ENCODE measurements at places on chromosomes 7 and 10.

GRCh38 chr10:46060706-46061105 lies 14.6 kb upstream of the MSMB start:
- DNase-seq = no peak

DNA sequence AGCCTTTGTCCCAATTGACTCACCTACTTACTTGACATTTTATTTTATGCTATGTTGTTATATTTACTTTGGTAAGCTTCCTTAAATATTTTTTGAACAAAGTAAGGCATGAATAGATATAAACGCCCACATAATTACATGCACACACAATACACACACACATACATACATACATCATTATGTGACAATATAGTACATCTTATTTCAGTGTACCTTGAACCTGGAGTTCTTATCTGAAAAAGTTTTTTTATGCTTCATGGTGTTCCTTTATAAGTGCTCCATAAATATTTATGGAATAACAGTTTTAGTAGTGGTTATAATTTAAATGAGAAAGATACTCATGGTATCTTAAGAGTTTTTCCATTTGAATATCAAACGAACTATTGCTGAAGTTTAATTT lies 102.8 kb upstream of the MTPN start:
- DNase-seq = no peak

- no peak for DNase-seq
These were observed 153.5 kb upstream of the ITGB1 start for GRCh38 chr10:33111488-33112051.

GRCh38 chr10:123249894-123250293 lies 95.7 kb downstream of the BUB3 start:
- no peak for DNase-seq

- peak; percentile 47 for DNase-seq
These were observed 1110.6 kb downstream of the TYW1 start for GRCh38 chr7:68107261-68107660.

- DNase-seq = no peak
These were observed 57.1 kb downstream of the FIGNL1 start for GRCh38 chr7:50393076-50393475.

DNA sequence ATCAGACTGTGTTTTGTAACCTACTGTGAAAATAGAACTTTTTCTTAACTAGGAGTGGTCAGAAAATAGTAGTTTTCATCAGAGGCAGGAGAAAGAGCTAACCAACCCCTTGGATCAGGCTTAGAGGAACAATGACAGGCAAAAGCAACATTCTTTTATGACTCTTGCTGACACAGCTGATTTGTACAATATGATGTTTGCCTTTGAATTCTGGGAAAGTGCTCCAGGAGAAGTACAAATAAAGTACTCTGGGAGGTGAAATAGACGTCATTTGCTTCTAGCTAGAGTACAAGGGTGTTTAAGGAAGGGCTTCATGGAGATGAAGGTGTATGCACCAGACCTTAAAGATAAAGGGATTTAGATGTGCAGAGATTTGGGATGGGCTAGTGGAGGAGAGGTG lies 75.1 kb upstream of the KIAA1217 start:
- DNase-seq = no peak

GRCh38 chr7:4849390-4849789 lies 12.4 kb downstream of the PAPOLB start:
- DNase-seq = no peak

- DNase-seq = no peak
These were observed 5.4 kb upstream of the GRM8 start for GRCh38 chr7:127258111-127258510.

GRCh38 chr10:98248018-98248417 lies 20.0 kb downstream of the LOXL4 start:
- no peak for DNase-seq

- DNase-seq = no peak
These were observed 2.8 kb downstream of the HOXA2 start for GRCh38 chr7:27099453-27100370.

GRCh38 chr7:39891894-39892293 lies 58.2 kb upstream of the CDK13 start:
- no peak for DNase-seq

GRCh38 chr10:84355106-84355505 lies 26.7 kb downstream of the CCSER2 start:
- DNase-seq = no peak

GRCh38 chr7:94655848-94656657 lies at the start of gene SGCE:
SGCE (minus strand) TSS chr7:94656133; CDS start chr7:94656098, 35 bp downstream.
- DNase-seq = peak; percentile 93

GRCh38 chr10:75654171-75654771 lies 222.8 kb downstream of the LRMDA start:
- DNase-seq = no peak

- DNase-seq = no peak
These were observed 458.5 kb downstream of the GFRA1 start for GRCh38 chr10:115814542-115814941.

DNA sequence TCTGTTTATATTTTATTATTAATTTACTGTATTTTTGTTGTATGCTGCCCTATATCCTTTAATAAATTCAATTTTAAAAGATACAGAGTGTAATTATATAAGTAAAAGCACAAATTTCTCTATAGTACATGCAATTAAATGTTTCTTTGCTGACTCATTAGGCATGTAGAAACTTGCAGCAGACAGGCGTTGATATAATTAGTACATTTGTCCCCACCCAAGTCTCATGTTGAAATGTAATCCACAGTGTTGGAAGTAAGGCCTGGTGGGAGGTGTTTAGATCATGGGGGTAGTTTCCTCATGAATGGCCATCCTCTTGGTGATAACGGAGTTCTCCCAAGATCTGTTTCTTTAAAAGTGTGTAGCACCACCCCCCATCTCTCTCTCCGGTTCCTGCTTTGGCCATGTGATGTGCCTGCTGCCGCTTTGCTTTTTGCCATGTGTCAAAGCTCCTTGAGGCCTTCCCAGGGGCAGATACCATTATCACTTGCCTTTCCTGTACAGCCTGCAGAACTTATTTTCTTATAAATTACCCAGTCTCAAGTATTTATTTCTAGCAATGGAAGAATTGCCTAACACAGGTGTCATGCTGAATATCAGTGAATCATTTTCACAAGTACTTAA lies 63.7 kb downstream of the TSPAN12 start:
- no peak for DNase-seq

GRCh38 chr10:118672766-118673715 lies 77.6 kb upstream of the PRLHR start:
- DNase-seq = no peak

GRCh38 chr10:87534173-87534858 lies 29.6 kb downstream of the MINPP1 start:
- DNase-seq = no peak

GRCh38 chr10:43679509-43679908 lies 30.8 kb upstream of the ZNF32 start:
- DNase-seq = no peak

DNA sequence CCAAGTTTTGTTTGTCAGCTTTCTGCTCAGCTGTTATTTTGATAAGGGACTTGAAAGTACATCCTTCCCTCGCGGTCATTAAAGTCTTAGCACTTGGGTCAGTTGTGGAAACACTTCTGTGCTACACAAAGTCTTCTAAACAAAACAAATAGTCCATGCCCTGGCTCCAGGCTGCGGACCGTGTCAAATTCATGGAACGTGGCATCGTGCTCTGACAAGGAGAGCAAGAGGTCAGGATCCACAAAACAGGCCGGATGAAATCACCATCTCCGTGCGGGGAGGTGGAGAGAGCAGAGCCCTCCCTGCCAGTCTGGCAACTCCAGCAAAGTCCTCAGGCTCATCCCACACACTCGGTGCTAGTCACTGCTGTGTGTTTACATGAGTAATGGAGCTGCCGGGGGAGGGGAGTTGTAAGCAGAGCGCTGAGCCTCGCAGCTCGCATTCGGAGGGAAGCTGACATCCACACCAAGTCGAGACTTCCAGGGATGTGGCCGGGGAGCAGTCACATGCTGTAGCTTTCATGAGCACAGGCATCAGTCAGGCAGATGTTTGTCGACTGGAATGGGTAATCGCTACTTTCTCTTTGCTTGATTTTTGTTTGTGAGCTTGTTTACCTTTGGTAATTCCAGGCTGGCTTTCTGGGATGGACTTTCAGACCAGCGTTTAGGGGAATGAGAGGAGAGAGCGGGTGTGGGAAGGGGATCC lies 147.6 kb downstream of the ARID5B start:
- peak; percentile 84 for DNase-seq

GRCh38 chr10:3588816-3589215 lies 196.2 kb downstream of the KLF6 start:
- DNase-seq = no peak

GRCh38 chr7:123627851-123628250 lies 26.2 kb downstream of the ASB15 start:
- no peak for DNase-seq

- no peak for DNase-seq
These were observed 9.5 kb downstream of the ACTR1A start for GRCh38 chr10:102492983-102493382.

All from right forelimb (tissue), 1 donor.